Hepatic stellate cell (primary cell): ENCODE measurements at places on chromosomes 2 and 18.
A peak's percentile ranks its signal among the peaks of the same experiment; 100 is the strongest.

DNA sequence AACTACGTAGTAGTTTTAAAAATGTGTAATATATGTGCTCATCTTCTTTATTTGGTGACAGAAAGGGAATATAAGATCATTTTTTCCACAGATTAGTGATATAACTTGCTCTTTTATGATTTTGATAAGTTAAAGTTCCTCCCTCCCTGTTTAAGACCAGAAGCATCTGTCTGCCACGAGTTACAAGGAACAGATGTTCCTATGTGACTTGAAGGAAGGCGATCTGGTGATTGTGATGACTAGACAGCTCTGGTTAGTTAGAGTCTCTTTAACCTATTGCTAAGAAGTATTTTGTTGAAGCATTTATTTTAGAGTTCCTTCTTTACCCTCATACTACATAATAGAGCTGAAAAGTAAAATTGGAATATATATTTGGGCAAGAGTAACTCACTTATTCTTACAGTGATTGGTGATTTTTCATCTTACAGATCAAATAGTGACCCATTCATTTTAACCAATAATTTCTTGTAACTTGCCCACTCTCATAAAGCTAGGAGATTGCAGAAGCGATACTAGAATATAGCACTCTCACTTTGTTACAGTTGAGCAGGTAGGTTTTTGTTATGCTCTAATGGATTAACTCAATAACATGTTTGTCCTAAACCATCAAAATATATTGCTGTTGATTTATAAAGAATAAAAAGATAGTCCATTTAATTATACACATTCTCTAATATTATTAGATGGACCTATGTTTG, 218.7 kb downstream of the SLC4A10 start:
- DNase-seq, result no peak

- DNase-seq, result no peak
Measured at GRCh38 chr2:146853741-146854444, 990.9 kb upstream of the ACVR2A start.

DNA sequence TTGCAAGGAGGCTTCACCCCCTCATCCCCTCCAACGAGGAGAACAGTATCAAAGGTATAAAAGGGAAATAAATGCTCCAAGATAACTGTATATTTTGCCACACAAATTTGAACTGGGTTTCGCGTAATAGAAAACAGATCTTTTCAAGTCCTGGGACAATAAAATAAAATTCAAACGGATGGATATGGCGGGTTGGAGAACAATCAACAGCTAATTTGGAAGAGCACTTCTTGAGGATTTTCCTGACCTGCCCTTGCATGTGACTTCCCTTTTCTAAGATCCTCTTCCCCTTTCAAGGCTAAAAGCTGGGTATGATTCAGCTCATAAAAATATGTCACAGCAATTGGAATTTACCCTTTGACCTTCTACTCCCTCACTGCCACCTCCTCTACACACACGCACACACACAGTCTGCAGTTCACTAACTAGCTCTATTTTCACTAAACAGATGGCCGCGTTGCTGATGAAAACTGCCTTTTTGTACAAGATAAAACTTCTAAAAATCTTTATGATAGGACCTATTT, 386.9 kb downstream of the FIGN start:
- DNase-seq, result peak; percentile 41

- no peak for DNase-seq
Measured at GRCh38 chr2:179344280-179344964, 79.8 kb upstream of the SESTD1 start.

GRCh38 chr2:129912066-129912820, 67.2 kb upstream of the RAB6C start:
- DNase-seq, result no peak

GRCh38 chr2:161063157-161063945, 96.9 kb upstream of the TANK start:
- DNase-seq, result peak; percentile 50

DNA sequence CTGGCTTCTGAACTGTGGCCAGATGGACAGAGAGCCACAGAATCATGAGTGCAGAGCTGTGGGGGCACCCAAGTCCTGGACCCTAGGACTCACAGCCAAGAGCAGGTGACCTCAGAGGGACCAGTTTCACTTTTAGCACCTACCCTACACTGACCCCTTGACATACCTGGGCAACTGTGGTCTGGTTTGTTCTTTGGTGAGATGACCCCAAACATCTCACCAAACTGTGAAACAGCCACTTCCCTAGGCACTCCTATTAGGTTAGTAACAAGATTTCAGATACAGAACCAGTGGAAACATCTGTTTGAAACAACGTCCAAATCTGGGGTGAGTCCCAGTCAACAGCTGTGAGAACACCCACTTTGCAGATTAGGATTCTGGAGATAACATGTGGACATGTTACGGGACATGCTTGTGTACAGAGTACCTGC, 1.9 kb upstream of the ZFP36L2 start:
- DNase-seq, result no peak

GRCh38 chr18:24189007-24189528, 50.2 kb downstream of the CABYR start:
- no peak for DNase-seq

- DNase-seq, result no peak
Measured at GRCh38 chr18:25164211-25164847, 187.6 kb downstream of the ZNF521 start.
